COR-L47 (cell line): ENCODE measurements at places on chromosomes 7 and 10.

GRCh38 chr10:53701213-53701612 lies 928.6 kb upstream of the MBL2 start:
- no peak for DNase-seq

GRCh38 chr10:121244818-121245217 lies 353.4 kb downstream of the FGFR2 start:
- DNase-seq = no peak

DNA sequence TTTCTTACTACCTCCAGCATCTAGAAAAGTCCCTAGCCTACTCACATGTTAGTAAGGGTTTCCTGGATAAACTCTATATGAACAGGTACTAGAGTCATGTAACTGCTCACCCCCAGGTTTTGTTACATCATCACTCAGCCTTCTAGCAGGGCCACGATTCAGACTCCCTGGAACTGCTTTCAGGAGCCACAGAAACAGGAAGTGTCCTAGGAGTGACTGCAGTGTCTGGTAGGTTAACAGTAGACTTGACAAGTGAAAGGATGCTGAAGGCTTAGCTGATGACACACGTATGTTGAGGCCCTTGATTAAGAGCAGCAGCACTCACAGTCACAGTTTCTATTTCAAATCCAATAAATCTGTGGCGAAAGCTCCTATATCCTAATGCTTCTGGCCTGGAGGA lies 101.2 kb downstream of the DNMBP start:
- no peak for DNase-seq

DNA sequence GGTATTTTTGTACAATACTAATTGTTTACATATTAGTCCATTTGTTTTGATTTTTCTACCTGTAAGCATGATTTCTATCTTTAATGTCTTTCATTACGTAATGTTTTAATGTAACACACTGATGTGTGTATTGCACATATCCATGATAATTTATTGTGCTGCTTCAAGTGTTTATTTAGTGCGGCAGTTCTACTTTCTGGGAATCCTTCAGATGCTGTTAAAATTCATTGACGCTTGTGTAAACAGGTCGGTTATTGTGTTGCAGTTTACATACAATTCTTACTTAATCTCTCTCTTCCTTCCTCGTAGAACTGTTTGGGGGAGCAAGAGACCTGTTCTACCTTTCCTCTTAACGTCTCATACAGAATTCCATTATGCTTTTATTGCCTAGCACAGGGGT lies 6.9 kb downstream of the TMEM60 start:
- DNase-seq = no peak

DNA sequence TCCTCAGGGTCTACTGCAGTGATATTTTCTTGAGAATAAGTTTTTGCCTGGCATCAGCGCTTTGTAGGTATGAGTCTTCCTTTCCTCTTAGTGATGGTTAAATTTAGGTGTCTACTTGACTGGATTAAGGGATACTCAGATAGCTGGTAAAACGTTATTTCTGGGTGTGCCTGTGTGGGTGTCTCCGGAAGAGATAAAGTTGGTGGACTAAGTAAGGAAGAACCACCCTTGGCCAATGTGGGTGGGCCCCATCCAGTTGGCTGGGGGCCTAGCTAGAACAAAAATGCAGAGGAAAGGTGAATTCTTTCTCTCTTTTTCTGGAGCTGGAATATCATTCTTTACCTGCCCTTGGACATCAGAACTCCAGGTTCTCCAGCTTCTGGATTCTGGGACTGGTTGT lies 138.8 kb downstream of the ADCYAP1R1 start:
- DNase-seq = no peak

DNA sequence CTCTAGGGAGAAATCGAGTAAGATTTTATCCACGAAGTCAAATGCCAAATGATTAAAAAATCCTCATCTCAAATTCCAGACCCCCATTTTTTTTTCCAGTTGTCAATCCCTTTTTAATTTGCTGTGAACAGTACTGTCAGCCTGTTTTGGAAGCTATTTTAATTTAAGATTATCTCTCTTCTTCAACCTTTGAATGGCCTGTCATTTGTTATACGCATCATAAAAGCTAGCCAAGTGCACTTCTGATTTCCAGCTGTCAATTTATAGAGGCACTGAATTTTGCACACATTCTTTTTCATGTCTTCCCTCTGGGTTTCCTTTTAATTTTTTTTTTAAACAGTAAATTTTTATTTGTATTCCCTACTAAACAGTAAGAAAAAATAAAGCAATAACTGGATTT lies 336.4 kb upstream of the HGF start:
- no peak for DNase-seq
